ENCODE measurements at places on chromosomes 12 and 14.

DNA sequence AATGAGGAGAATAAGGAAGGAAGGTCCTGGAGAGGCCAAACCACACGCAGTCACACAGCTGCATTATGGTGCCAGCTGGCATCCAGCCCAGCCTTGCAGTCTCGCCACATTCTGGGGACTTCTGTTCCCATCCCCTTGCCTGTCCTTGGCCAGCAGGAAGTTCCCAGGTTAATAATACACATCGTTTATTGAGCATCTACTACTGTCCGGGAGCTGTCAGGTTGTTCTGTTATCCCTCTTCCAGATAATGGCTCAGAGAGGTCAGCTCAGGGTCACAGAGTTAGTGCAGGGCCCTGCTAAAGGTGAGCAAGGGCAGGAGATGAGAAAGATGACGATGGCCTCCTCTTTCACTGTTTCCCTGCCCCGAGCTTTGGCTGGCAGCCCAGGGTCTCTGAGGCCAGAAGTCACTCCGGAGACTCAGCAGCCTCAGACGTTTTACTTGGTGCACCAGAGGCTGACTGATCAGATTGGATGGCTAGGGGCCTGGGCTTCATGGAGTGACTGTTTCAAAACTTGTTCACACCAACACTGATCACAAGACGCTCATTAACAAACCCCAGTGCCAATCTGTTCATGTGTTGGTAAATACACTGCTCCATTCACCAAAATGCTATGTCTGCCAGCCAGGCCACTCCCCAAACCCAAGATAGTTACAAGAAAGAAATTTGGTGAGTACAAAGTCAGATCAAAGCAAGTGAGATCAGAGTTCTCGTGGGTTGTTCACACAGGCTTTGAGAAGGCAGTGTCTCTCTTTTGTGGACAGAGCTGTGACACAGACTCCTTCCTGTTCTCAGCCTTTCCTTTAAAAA, 79.2 kb downstream of the B4GALNT3 start:
- DNase-seq: peak; percentile 79

DNA sequence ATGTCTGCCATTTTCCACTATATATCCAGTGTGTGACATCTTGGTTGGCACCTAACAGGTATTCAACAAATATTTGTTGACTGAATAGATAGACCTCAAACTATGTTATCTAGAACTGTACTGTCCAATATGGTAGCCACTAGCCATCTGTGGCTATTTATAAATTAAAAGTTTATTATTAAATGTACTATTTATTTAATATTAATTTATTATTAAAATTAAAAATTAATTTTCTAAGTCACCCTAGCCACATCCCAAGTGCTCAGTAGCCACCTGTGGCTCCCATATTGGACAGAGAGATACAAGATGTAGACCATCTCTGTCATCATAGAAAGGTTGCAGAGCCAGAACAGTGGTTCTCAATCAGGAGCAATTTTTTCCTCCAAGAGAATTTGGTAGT, 69.3 kb downstream of the SRRM4 start:
- DNase-seq: no peak

DNA sequence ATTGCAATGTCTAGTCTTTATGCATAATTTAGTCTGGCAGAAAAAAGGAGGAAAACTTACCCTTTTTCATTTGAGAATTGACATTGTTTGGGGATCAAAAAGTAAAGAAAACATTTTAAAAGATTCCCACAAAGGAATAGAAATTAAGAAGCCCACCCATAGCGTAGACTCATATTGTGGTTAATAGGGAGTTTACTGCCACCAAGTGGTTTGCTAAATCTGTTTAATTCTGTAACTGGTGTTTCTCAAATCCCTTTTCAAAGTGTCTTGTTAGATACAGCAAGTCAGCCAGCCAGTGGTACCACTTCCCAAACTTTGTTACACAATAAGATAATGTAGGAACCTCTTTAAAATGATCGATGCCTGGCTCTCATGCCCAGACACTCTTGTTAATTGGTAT, 180.3 kb downstream of the IPO8 start:
- DNase-seq: no peak

DNA sequence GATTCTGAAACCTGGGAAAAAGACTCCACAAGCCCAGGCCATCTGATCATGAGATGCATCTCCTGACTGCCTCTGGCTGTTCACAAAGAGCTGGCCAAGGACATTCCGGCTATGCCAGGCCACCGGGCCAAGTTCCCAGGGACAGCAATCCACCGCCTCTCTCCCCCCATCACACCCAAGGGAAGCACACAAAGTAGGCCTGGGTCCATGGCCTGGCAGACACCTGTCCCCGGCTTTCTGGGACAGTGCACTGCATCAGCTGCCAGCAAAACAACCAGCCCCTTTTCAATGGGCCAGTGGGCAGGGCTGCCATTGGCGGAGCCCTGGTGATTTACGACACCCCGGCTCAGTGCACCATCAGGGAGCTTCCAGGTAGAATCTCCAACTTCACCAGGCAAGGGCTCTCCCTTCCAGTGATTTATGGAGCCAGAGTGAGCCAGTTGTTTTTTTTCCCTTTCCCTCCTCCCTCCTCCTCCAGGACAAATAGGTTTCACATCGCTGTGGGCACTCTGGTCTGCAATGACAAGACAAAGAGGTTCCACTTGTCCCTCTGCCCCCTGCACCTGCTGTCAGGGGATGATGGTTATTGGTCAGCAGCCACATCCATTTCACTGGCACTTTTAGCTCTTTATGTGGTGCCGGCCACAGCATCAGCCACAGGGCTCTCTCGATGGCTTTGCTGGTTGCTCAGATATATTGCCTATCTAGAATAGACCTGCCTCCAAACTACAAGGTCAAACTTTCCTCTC, 149.6 kb downstream of the SLC38A6 start:
- no peak for DNase-seq

GRCh38 chr12:76583301-76583700, 23.7 kb upstream of the OSBPL8 start:
- no peak for DNase-seq

DNA sequence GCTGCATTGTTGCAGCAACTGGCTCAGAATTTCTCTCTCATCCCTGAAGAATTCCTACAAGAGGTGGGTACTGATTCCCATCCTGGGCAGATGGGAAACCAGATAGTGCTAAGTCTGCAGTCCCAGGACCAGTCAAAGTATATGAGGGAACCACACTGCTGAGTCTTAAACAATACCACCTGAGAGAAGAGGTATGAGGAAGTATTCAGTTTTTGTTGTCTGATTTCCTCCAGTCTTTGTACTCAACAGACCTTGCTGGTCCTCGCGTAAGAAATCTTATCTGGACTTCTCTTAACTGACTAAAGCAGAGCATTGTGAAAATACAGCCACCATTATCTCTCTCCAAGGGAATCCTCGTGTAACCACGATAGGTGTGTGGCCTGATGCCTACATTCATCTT, 3.6 kb upstream of the EDDM3A start:
- no peak for DNase-seq

GRCh38 chr14:75751296-75751695, 90.2 kb downstream of the TTLL5 start:
- no peak for DNase-seq

DNA sequence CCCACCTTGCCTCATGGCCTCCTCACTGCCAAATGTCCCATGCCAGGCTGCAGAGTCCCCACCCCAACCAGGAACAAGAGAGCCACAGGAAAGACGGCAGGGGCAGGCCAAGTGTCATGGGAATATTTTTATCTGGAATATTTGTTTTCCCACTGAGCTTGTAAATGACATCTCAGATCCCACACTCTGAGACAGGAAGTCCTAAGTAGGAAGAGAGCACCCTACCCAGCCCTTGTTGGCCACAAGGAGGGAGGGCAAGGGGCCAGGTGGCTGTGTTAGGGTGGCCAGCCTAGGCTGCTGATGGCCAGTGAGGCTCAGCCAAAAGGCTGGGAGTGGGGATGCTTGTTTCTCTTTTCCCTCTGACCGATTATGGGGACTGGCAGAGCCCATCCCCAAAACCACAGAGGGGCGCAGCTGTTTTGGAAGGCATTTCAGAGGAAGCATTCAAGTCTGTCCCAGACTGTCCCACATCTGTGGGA, 7.7 kb upstream of the MEG3 start:
- no peak for DNase-seq

GRCh38 chr12:2581293-2582045, 213.3 kb upstream of the FKBP4 start:
- DNase-seq: no peak

All from COLO829 (cell line).